Activated CD8-positive, alpha-beta memory T cell treated with anti-CD3 and anti-CD28 coated beads for 1 hour (primary cell): ENCODE measurements at places on chromosomes 1 and 21.

GRCh38 chr1:168636642-168637111, 60.3 kb downstream of the XCL1 start:
- no peak for DNase-seq

GRCh38 chr1:42962641-42963377, 4.1 kb upstream of the SLC2A1 start:
- DNase-seq, result no peak

- no peak for DNase-seq
These were observed 96.0 kb upstream of the USP24 start for GRCh38 chr1:55311057-55311641.

- DNase-seq, result no peak
These were observed 19.2 kb upstream of the PKP1 start for GRCh38 chr1:201264072-201264471.

DNA sequence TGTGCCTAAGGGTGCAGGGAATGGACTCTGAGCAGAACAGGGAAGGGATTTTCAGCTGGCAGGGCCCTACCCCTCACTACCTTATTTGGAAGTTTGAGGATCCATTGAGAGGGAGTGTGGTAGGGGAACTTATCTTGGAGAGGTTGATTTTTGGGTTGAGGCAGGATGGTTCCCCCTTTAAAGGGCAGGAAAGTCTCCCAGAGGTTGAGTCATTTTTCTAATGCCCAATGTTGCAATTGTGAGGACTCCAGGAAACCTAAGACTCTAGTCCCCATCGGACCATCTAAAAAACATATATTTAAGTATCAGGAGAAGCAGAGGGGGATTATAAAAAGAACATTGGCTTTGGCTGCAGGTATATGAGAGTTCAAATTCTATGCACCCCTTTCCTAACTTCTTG, 47.3 kb downstream of the SAMD13 start:
- no peak for DNase-seq

GRCh38 chr1:151953409-151954094, 40.1 kb downstream of the S100A10 start:
- DNase-seq, result no peak

GRCh38 chr1:63612564-63612963, 19.4 kb downstream of the PGM1 start:
- no peak for DNase-seq

GRCh38 chr1:115647507-115647906, 5.7 kb downstream of the VANGL1 start:
- DNase-seq, result no peak
